ENCODE measurements at places on chromosomes 13 and 19.
A peak's percentile ranks its signal among the peaks of the same experiment; 100 is the strongest.

DNA sequence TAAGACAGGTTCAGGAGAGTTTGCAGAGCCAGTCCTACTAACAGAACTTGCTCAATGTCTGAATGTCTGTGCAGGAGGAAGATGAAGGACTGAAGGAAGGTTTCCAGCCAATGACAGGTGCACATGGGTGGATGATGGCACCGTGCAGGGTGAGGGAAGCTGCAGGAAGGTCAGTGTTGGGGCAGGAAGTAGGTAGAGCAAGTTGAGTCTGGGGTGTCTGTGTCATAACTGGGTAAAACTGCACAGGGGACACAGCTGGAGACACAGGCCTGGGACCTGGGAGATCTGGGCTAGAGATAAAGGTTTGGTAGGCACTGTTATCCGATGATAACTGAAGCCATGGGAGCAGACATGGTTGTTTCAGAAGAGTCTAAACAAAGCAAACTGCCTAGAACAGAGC, 116.9 kb downstream of the USP12 start:
- no peak for DNase-seq

DNA sequence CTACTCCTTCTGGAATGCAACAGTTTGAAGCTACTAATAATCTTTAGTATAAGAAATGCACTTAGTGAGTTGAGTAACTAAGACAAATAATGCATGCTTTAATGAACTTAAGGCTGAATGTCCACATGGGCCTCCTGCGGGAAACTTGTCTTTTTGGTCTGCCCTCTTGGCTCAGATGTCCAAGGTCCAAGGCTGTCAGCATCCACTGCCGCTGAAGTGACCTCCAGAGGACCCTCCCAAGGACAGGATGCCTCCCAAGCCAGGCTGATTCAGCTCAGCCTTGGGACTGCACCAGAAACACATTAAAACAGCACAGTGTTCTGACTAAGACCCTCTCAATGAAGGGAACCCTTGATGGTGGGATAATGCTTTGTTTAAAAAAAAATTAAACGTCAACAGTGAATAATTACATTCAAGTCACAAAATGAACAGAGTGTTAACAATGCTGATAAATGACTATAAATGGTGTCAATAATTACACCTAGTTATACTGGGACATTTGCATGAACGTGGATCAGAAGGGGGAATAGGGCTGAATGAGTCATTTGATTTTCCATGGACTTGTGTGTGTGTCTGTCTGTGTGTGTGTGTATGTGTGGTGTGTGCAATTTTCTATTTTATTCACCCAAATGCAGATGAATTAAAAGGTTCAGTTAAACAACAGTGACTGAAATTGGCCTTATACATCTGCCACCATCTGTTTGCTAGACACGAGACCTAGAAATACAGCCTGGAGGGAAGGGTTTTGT, 150.5 kb downstream of the COL4A1 start:
- no peak for DNase-seq

DNA sequence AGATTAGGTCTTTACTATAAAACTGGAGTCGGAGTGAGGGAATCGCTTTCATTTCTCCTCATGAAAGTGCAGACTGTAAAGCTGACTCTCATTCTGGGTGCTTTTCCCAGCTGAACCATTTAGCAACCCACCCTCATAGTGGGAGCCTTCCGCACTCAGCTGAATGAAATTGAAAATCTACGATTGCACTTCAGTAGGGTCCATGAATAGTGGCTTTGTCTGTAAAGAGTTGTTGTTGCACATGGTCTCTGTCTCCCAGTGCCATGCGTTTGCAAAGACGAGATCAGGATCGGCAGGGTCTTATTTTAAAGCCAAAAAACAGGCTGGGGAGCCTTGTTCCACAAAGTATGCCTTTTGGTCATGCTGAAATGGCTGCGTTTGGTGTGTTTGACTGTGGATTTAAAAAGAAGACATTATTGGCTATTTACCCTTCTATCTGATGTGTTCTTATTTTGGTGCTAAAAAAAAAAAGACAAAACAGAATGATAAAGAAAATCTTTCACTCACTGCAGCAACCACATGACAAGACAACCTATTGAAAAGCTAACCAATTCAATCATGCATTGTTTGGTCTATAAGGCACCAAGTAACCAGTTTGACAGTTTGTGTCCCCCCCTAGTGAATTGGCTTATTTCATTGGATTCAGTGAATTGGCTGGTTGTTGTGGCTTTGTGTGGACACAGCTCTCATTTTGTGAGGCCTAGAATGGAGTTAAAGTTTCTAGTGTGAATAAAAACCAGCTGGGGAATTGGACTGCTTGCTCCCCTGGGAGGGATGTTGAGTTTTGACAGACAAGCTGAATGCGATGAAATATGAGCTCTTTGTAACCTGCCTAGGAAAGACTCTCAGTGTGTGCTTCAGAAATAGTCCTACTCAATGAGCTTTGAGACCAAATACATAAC, 65.6 kb downstream of the ARHGAP35 start:
- DNase-seq, result no peak

DNA sequence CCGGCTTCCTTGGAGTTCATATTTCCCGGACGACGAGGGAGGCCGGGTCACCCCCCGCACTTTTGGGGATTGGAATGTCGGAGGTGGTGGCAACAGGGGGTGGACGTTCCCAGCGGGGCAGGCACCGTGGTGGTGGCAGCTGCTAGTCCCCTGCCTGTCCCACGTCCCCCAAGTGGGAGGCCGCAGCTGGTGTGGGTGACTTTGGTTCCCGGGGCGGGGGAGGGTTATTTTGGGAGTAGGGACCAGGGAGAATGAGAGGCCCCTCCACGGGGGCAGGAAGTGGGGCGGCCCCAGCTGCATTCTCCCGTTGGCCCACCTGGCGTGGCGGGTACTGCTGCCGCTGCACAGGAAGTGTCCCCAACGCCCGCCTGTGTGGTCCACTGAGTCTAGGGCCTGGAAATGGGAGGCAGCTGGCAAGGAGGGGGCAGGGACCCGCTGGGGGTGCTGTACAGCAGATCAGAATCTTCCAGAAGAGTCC, 11.1 kb upstream of the PLIN3 start:
- DNase-seq, result no peak

DNA sequence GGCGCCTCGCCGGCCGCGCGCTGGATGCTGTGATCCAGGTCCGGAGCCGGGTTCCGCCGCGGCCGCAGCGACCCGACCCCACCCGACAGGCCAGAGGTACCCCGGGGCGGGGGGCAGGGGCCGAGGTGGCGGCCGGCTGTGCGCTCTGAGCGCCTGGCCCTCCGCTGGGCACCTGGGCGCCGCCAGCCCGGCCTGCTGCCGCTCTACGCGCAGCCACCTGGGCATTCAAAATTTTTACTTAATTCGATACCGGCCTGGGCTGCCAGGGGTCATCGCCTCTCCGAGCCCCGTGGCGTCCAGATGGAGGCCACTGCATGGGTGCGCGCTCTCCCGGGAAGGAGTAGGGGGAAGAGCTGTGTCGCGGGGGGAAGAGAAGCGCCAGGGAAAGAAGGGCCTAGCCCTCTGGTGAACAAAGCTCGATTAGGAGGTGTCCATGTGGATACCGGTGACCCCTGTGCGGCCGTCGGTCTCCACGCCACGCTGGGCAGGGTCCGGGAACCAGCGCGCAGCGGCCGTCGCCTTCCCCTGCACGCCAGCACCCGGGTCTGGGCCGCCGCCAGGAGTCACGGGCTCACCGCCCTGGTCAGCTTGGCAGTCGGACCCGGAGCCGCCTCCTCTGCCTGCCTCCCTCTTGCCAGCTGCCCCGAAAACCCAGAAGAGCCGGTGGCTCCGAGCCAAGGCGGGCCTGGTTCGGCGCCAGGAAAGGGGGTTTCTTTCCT, 666 bp downstream of the BIVM start:
- DNase-seq, result peak; percentile 8

DNA sequence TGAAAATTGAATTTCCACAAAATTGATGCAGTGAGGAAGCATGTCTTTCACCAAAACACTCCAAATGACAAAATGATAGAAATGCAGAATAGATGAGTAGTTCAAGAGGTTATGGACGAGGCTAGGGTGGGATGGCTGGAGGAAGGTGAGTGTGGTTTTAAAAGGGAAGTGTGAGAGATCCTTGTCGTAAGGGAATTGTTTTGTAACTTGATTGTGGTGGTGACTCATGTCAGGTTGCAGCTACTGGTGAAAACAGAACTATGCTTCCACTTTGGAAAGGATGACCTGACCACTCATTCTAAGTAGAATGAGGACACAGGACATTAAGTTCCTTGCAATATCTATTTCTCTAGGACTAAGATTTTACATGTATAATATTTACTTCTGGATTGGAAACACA, 345.7 kb downstream of the MTUS2 start:
- DNase-seq, result no peak

GRCh38 chr19:29062475-29063435, 150.2 kb downstream of the UQCRFS1 start:
- no peak for DNase-seq

GRCh38 chr19:7534531-7535046, 928 bp upstream of the PNPLA6 start:
- peak; percentile 23 for DNase-seq

- no peak for DNase-seq
Observed at GRCh38 chr19:35717665-35718344, at the start of gene KMT2B. Gene KMT2B (plus strand): TSS chr19:35718003. CDS start chr19:35718019, 16 bp downstream.

DNA sequence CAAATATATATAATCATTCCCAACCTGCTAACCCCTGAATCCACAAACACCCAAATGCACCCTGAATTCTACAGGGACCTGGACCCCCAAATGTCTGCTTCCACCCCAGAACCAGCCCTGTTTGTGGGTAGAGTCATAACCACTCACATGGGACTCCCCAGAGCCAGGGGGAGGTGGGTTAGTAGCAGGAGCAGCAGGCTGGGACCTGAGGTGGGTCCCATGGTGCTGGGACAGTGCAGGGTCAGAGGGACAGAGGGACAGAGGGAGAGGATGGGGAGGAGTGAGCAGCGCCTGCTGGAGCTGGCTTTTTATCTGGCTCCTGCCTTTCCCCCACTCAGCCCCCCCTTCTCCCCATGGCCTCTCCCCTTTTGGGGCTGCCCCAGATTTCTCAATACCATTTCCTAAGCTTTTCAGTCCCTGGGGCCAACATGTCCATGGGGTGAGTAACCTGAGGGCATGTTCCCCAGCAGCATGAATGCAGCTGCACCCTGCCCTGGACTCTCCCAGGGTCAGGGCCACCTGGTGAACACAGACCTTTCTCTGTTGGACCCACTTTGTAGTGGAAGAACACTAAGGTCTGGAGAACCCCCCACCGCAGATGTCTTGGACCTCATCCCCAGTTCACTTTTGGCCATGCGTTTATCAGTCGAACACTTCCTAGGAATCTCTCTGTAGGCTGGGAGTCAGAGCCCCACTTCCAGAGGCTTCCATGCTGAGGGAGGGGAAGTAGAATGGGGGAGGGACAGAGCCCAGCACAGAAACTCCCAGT, at the start of gene C3:
C3 (minus strand) TSS at position 282 of the 769 bp plus-strand sequence; CDS start at position 221, 61 bp downstream.
- DNase-seq, result no peak

GRCh38 chr13:44800626-44801025, 188.6 kb downstream of the NUFIP1 start:
- DNase-seq, result no peak

- DNase-seq, result no peak
Observed at GRCh38 chr19:53311044-53311443, 22.5 kb upstream of the ZNF845 start.

DNA sequence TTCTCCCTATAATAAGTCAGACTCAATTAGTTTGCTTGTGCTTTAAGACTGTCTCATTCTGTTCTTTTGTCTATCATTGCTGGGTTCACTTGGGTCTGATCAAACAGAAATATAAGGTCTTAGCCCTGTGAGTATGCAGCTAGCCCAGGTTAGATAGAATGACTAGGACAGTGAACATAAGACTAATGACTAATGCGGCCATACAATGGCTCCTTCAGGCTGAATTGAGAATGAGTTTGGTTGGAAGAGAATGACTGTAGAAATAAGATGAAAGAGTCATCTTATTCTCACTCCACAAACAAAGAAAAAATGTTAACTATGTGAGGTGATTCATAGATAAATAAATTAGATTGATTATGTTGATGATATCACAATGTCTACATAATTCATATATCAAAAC, 50.1 kb upstream of the OBI1 start:
- DNase-seq, result no peak

- no peak for DNase-seq
Observed at GRCh38 chr19:49065905-49066512, 1.4 kb upstream of the NTF4 start.

DNA sequence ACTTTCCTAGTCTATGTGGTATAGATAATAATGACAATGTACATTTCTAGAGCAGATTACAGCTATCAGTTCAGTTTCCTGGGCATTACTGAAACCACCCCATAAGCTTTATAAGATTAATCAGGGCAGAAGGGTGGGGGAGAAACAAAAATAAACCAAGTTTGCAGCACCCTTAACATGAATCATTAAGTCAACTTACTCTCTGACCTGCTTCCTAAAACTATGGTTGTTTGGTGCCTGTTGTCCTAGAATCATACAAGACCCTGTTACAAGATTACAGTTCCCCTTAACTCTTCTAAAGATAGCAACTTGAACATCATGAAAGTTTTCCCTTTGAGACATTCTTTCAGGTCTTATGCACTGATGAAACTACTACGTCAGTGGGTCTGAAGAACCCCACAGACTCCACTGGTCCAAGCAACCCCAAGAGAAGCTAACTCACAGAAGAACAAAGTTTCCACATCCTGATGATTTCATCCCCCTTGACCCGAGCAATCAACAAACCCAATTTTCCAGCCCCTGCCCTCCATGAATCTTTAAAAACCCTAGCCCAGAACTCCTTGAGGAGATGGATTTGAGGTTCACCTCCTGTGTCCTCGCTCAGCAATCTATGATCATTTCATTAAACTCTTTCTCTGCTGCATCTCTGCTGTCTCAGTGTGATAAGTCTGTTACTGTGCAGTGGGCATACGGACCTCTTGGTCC, 336.5 kb downstream of the FOXO1 start:
- no peak for DNase-seq

DNA sequence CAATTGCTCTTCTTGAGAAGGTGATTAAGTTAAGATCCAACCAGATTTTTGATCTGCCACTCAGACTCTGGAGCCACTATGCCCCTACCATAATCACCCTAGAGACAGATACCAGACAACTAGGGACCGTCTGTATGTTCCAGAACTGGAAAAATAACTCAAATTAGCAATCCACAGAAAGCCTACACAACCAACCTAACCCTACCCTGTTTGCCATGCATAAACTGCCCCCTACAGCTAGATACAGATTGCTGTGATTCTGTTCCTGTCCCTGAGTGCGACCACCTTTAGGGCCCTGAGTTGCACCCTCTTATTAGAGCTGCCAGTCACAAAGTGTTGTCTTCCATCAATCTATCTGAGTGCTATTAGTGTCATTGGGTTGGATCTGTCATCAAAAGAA, 929.8 kb upstream of the SLITRK1 start:
- no peak for DNase-seq

- no peak for DNase-seq
Observed at GRCh38 chr13:113973218-113974164, at the start of gene C13orf46. Gene C13orf46 (minus strand): TSS chr13:113974076. CDS start chr13:113973997, 79 bp downstream.

- no peak for DNase-seq
Observed at GRCh38 chr19:57057036-57057686, 62.6 kb upstream of the USP29 start.

DNA sequence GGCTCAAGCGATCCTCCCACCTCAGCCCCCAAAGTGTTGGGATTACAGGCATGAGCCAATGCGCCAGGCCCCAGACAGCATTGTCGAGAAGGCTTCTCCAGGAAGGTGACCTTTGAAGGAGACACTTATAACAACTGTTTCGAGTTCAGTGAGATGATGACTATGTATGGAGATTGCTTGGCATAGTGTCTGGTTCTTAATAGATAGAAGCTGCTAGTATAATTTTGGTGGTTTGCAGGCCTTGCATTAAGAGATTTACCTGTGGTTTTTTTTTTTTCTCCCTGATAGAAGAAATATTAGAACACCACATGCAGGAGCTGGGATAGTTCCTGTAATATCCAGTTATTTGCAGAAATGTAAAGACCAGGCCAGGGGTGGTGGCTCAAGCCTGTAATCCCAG, 3.7 kb downstream of the MARCHF2 start:
- DNase-seq, result no peak

- no peak for DNase-seq
Observed at GRCh38 chr13:45224176-45224575, 23.3 kb upstream of the KCTD4 start.
